ENCODE measurements at places on chromosomes 13 and 19.

DNA sequence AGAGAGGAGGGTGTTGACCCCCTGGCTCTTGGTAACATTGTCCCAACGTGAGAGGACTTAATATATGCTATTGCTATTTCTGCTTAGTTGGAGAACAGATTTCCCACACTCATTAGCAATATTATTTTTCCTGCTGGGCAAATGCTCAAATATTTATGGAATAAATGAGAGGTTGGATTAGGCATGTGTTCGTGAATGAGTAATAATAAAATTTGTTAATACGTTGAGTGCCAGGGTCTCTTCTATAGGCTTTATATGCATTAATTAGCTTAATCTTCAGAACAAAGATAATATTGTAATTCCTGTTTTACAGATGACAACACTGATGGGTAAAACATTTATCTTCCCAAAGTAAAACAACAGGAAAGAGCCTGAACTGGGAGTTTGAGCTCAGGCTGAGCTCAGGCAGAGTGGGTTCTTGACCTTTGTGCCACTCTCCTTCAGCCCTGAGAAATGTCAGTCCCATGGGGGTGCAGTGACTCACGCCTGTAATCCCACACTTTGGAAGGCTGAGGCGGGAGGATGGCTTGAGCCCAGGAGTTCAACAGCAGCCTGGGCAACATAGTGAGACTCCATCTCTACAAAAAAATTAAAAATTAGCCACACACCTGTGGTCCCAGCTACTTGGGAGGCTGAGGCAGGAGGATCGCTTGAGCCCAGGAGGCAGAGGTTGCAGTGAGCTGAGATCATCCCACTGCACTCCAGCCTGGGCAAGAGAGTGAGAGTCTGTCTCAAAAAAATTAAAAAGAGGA is 1.2 kb downstream of the ZNF233 start:
- no peak for DNase-seq

- DNase-seq = no peak
Measured at GRCh38 chr19:40633207-40633606, 32.0 kb downstream of the LTBP4 start.

GRCh38 chr13:33169273-33169980 is 116.1 kb downstream of the STARD13 start:
- no peak for DNase-seq

GRCh38 chr19:38318660-38319059 is 985 bp upstream of the KCNK6 start:
- no peak for DNase-seq

GRCh38 chr19:1026783-1027649 is 608 bp downstream of the CNN2 start:
- DNase-seq = peak; percentile 49

DNA sequence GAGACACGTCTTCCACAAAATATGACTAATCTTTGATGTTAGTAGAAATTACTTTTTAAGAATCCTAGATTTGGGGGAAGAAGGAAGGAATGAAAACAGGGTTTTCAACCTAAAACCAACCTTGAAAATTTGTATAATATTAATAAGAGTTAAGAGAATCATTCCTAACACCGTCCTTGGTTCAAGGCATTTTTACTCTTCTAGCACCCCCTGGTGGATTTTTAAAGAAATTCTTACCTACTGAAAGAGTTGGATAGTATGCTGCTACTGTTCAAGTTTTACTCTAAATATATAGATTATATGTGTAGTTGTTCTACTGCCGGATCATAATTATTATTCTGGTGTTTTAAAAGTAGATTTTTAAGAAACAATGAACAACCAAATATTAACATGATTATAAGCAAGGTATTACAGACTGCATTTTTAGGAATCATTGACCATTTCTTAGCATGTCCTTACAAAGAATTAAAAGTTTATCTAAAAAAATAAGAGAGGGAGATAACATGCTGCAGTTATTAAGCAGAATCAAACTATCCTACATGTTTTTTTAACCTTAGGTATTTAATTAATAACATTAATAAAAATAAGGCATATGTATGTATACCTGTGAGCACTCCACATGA is 7.4 kb upstream of the SLITRK6 start:
- no peak for DNase-seq
